ENCODE measurements at places on chromosomes 16 and 17.

DNA sequence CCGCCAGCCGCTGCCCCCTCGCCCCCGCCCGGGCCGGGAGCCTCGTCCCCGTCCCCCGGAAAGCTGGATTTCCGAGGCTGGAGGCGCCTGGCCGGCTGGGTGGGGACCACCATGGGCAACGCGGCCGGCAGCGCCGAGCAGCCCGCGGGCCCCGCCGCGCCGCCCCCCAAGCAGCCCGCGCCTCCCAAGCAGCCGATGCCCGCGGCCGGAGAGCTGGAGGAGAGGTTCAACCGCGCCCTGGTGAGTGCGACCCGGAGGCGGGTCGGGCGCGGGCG lies 266 bp downstream of the FMNL1 start:
- DNase-seq: no peak

- DNase-seq: no peak
Measured at GRCh38 chr17:27442702-27443101, 13.5 kb upstream of the KSR1 start.

DNA sequence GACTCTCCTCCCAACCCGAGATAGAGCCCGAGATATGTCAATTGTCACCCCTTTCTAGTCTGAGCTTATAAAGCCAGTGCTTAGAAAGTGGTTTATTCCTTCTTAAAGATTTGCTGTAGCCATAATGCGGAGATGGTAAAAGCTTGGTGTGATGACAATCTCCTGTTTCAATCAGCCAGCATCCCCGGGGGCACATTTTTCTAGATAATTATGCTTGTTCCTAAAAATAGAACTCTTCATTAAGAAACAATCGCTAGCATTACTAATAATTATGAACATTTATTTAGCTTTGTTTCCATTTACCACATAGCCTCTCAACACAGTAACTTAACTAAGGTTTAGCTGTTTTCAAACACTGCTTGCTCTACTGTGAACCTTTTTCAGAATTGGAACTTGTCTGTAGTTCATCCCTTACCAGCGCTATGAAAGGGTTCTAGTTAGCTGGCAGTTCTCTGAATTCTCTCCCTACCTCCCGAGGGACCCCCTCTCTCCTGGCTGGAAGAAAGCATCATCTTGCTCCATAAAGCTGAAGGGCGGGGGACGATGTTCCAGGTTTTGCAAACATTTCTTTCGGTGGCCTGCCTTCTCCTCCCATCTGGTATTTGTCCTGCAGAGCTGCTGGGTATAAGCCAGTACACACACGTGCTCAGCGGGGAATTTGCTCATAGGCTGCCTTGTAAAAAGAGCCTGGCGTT lies 922 bp upstream of the MRPL58 start:
- DNase-seq: no peak

- no peak for DNase-seq
Measured at GRCh38 chr17:20955427-20956323, 87.1 kb downstream of the USP22 start.

DNA sequence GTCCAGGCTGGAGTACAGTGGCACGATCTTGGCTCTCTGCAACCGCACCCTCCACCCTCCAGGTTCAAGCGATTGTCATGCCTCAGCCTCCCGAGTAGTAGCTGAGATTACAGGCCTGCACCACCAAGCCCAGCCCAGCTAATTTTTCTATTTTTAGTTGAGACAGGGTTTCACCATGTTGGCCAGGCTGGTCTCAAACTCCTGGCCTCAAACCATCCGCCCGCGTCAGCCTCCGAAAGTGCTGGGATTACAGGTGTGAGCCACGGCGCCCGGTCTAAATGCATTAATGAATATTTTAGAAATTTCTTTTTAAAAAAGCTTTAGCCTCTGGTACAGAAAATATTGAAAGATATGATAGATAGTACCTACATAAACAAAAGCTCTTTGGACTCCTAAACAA lies 95.0 kb downstream of the DNAH9 start:
- no peak for DNase-seq
